DMS153 (cell line): ENCODE measurements at places on chromosomes 2 and 18.
A peak's percentile ranks its signal among the peaks of the same experiment; 100 is the strongest.

DNA sequence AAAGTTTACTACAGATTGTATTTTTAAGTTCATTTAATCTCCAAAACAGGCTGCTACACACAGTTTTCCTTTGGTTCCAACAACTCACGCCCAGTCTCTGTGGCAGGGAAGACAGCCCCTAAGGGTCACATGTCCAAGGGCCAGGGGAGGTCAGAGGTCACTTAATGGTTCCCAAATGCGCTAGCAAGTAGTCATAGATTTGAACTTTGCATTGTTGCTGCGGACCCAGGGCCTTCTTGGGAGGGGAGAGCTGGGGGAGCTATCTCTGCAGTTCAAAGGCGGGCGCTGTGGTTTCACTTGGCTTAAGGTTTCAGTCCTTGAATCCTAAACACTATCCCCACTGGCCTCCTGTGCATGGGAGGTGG, 74.8 kb upstream of the ZNF532 start:
- no peak for DNase-seq

DNA sequence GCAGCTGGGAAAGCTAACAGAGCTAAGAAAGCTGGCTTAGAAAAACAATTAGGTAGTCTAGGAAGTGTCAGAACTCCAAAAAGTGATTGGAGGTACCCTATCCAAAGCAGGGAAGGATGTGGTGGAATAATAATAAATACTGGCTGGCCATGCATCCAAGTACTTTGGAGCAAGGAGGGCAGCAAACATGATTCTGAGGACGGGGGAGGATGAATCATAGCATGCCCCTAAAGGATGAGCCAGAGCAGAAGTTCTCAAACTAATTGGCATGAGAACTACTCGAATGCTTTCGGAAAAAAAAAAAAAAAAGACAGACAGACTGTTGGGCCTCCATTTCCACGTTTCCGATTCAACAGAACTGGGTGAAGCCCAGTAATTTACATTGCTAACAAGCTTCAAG, 2.4 kb downstream of the CWC22 start:
- DNase-seq: no peak

- DNase-seq: no peak
Observed at GRCh38 chr2:55061523-55062344, 11.5 kb upstream of the RTN4 start.

- DNase-seq: no peak
Observed at GRCh38 chr2:44515416-44515815, 153.7 kb downstream of the CAMKMT start.

DNA sequence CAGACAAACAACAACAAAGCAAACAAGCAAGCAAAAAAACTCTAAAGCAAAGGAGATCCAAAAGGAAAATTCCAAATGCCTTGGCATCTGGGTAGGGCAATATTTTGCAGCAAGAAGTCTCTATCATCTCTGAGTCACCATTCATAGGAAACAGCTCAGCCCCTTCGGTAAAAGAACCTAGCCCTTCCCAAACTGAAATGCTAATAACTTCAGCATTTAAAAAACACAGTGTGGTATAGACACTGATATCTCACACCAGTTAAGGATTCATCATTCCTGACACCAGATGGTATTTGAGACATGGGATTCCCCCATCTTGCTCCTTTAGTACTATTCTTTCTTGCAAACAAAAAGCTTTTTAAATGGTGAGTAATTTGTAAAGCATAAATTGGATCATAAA, 491.8 kb downstream of the TXNL1 start:
- no peak for DNase-seq

GRCh38 chr2:56018267-56018666, 94.7 kb upstream of the EFEMP1 start:
- peak; percentile 46 for DNase-seq
